Activated CD4-positive, alpha-beta memory T cell treated with anti-CD3 and anti-CD28 coated beads for 36 hours (primary cell): ENCODE measurements at places on chromosomes 2 and 18. TPM values are rescaled to one million over a fixed set of nuclear protein-coding genes. Genes with fewer than 3 reads are reported as not detected.

Gene NDUFAF7
- 22.8 TPM for total RNA-seq

Gene MROH2A
- total RNA-seq = not detected

GRCh38 chr2:71453404-71454220, at the start of gene DYSF:
DYSF (plus strand) TSS chr2:71453561.
- H3K27me3 ChIP-seq = peaks cover 30% of the 10 kb centered on the region
- DNase-seq = no peak
- H3K4me1 ChIP-seq = peaks cover 10% of the 10 kb centered on the region
- no peak within 1 kb of the TSS for H3K27ac ChIP-seq
- H3K36me3 ChIP-seq = no peaks in the 10 kb centered on the region

- H3K4me1 ChIP-seq = no peaks in the 10 kb centered on the region
- no peak overlapping the region for H3K4me3 ChIP-seq
- no peak for DNase-seq
- H3K27ac ChIP-seq = no peak overlapping the region
Measured at GRCh38 chr2:217195658-217196446, 336.0 kb upstream of the TNP1 start.

DNA sequence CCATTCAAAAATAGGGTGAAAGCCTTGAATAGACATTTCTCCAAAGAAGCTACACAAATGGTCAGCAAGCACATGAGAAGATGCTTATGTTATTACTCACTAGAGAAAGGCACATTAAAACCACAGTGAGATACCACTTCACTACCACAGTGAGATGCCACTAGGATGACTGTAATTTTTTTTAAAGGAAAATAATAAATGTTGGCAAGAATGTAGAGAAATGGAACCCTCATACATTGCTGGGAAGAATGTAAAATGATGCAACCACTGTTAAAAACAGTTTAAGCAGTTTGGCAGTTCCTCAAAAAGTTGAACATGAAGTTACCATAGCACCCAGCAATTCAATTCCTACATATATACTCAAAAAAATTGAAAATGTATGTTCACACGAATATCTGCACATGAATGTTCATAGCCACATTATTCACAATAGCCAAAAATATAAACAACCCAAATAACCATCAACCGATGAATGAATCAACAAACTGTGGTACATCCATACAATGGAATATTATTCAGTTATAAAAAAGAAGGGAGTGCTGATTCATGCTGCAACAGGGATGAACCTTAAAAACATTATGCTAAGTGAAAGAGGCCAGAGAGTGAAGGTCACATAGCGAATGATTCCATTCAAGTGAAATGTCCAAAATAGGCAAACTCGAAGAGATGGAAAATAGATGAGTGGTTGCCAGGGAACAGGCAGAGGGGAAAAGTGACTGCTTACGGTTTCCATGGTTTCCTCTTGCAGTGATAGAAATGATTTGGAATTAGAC, 156.2 kb upstream of the NDUFV2 start:
- no peak for DNase-seq
- no peak overlapping the region for H3K27ac ChIP-seq
- no peaks in the 10 kb centered on the region for H3K36me3 ChIP-seq
- H3K27me3 ChIP-seq = peaks cover 10% of the 10 kb centered on the region
- H3K4me1 ChIP-seq = peaks cover 4% of the 10 kb centered on the region

- H3K4me3 ChIP-seq = no peak overlapping the region
- H3K27me3 ChIP-seq = no peaks in the 10 kb centered on the region
- DNase-seq = no peak
- H3K36me3 ChIP-seq = no peaks in the 10 kb centered on the region
- no peaks in the 10 kb centered on the region for H3K4me1 ChIP-seq
- no peak overlapping the region for H3K27ac ChIP-seq
Measured at GRCh38 chr2:150133623-150134022, 353.8 kb downstream of the RND3 start.

DNA sequence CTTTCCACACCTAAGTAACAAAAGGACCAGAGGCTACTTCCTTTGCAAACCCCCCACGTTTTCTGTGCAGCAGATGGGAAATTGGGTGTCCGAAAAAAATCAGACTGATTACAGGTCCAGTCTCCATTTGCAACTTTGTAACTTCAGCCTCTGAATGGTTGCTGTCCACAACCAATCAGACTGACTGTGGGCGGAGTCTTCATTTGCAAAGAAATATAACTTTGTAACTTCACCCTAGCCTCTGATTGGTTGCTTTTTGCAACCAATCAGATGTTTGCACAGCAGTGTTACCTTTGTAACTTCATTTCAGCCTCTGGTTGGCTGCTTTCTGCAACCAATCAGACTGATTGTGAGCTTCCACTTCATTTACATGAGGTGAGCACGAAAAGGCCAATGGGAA, 27.8 kb upstream of the CACNB4 start:
- H3K4me1 ChIP-seq = no peaks in the 10 kb centered on the region
- no peaks in the 10 kb centered on the region for H3K27me3 ChIP-seq
- H3K27ac ChIP-seq = no peak overlapping the region

DNA sequence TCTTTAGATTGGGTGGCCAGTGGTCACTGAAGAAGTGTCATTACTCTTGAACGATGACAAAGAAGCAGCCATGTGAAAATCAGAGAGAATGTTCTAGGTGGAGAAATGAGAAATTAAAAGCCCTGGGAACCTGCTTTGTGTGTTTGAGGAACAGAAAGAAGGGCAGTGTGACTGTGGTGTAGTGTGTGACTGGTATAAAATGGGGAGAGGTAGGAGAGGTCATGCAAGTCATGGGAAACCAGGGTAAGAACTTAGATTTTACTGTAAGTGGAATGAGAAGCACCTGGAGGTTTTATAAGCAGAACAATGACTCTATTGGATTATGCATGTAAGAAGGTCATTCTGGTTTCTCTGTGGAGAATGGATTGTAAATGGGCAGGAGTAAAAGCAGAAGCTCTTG, 12.2 kb downstream of the ICOS start:
- H3K36me3 ChIP-seq = peaks cover 74% of the 10 kb centered on the region
- no peak for DNase-seq
- peaks cover 90% of the 10 kb centered on the region for H3K4me1 ChIP-seq
- peak overlapping the region; percentile 89 for H3K27ac ChIP-seq
- H3K27me3 ChIP-seq = no peaks in the 10 kb centered on the region
- H3K4me3 ChIP-seq = peak overlapping the region; percentile 65

Gene ST8SIA5
- not detected for total RNA-seq

- no peak overlapping the region for H3K27ac ChIP-seq
- no peaks in the 10 kb centered on the region for H3K4me1 ChIP-seq
- no peak for DNase-seq
- no peaks in the 10 kb centered on the region for H3K36me3 ChIP-seq
- H3K4me3 ChIP-seq = no peak overlapping the region
- peaks cover 49% of the 10 kb centered on the region for H3K27me3 ChIP-seq
Measured at GRCh38 chr2:238843476-238843875, 4.4 kb upstream of the TWIST2 start.

Gene DNAJC10
- 59.0 TPM for total RNA-seq
